Activated T-helper 17 cell treated with anti-CD3 and anti-CD28 coated beads, Interleukin-2, amount 50 U/mL, for 72 hours (primary cell): ENCODE measurements at places on chromosomes 3 and 15.

DNA sequence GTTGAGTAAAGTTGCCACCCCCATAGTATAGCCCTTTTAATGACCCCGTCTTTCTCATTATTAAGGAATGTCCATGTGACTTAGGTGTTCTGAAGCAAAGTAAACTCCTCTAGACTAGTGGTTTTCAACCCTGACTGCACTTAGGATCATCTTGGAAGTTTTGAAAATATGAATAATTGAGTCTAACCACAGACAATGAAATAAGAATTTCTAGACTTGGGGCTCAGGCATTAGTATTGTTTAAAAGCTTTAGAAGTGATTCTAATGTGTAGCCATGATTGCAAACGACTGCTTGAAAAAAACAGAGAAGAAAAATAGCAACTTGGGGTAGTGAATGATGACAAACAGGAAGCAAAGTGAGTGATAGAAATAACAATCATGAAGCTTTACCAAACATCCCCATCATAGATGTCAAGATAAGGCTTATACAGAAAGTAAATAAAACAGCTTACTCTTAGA is 35.0 kb downstream of the ALCAM start:
- H3K27ac ChIP-seq = no peak overlapping the region
- no peaks in the 10 kb centered on the region for H3K4me1 ChIP-seq
- H3K27me3 ChIP-seq = no peaks in the 10 kb centered on the region
- peaks cover 6% of the 10 kb centered on the region for H3K36me3 ChIP-seq
- H3K4me3 ChIP-seq = no peak overlapping the region
- no peak for ATAC-seq

DNA sequence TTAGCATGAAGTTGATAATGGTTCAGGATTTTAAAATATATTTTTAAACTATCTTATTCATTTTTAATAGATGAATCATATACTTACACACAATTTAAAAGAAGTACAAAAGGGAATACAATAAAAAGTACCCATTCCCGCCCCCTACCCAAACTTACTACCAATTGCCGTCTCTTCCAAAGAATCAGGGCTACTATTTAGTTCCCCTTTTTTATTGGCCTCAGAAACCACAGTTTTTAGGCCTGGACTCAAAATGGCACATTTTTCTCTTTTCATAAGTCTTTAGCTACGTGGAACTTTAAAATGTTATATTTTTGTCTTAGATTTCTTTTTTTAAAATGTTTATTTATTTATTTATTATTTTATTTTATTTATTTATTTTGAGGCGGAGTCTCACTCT is 18.0 kb downstream of the LRRK1 start:
- H3K27ac ChIP-seq = no peak overlapping the region
- H3K4me3 ChIP-seq = no peak overlapping the region
- H3K27me3 ChIP-seq = peaks cover 4% of the 10 kb centered on the region
- H3K36me3 ChIP-seq = no peaks in the 10 kb centered on the region
- no peak for ATAC-seq

- no peaks in the 10 kb centered on the region for H3K4me1 ChIP-seq
- no peaks in the 10 kb centered on the region for H3K36me3 ChIP-seq
- no peak for ATAC-seq
- peaks cover 3% of the 10 kb centered on the region for H3K27me3 ChIP-seq
- no peak overlapping the region for H3K27ac ChIP-seq
These were observed 64.4 kb upstream of the FLNB start for GRCh38 chr3:57943525-57944495.

- H3K36me3 ChIP-seq = no peaks in the 10 kb centered on the region
- H3K27me3 ChIP-seq = peaks cover 8% of the 10 kb centered on the region
- H3K27ac ChIP-seq = no peak overlapping the region
- no peaks in the 10 kb centered on the region for H3K4me1 ChIP-seq
These were observed 6.3 kb downstream of the TM4SF1 start for GRCh38 chr3:149371001-149371722.

- no peak overlapping the region for H3K4me3 ChIP-seq
- H3K27ac ChIP-seq = no peak overlapping the region
- no peaks in the 10 kb centered on the region for H3K36me3 ChIP-seq
- ATAC-seq = no peak
- peaks cover 10% of the 10 kb centered on the region for H3K27me3 ChIP-seq
These were observed 152.5 kb downstream of the LRRK1 start for GRCh38 chr15:101071651-101072050.

GRCh38 chr15:34038871-34039789 is at the start of gene AVEN:
AVEN (minus strand) TSS chr15:34039204; CDS start chr15:34039046, 158 bp downstream.
- peak within 1 kb of the TSS; percentile 90 for H3K4me3 ChIP-seq
- H3K27ac ChIP-seq = peak within 1 kb of the TSS; percentile 91
- peak; percentile 77 for ATAC-seq
- H3K27me3 ChIP-seq = no peaks in the 10 kb centered on the region
- H3K36me3 ChIP-seq = no peaks in the 10 kb centered on the region

DNA sequence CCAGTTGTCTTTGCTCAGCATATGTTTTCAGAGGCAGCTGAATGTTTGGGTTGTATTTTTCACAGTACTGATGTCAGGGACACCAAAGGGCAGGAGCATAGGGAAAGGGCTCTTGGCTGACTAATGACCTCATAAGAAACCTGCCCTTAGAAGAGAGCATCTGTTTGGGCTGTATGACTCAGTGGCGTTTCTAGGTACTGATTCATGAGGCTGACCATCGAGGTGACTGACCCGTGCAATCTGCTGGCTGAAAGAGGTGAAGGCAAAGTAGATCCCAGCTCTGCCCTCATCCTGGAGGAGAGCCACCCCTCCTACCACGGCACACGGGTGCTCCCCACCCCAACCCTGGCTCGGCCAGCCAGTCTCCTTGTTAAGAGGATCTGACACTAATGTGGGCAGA is 8.3 kb downstream of the LMCD1 start:
- no peak overlapping the region for H3K27ac ChIP-seq
- no peaks in the 10 kb centered on the region for H3K36me3 ChIP-seq
- H3K4me3 ChIP-seq = no peak overlapping the region
- peaks cover 14% of the 10 kb centered on the region for H3K27me3 ChIP-seq
- ATAC-seq = peak; percentile 19
- H3K4me1 ChIP-seq = no peaks in the 10 kb centered on the region

DNA sequence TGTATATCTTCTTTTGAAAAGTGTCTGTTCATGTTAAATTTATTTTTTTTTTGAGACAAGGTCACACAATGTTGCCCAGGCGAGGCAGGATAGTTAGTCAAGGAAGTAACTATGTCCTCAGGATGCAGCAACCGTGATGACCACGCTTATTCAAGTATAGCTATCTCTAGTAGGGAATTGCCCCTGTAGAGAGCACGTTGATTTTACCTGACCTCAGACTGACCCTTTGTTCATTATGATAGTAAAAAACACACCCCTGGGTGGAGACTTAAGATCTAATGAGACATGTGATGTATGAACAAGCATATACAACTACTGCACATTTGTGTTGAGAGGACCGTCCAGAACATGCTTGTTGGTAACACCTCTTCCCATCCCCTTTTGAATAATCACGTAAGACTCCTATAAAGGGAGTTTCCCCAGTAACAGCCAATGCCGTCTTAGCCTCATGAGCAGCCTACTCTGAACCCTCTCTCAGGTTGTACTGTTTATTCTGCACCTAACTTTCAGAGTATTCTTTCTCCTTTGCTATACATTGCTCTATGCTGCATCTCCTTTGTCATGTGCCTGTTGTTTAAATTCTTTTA is 32.9 kb downstream of the ZNF621 start:
- H3K36me3 ChIP-seq = no peaks in the 10 kb centered on the region
- peak; percentile 23 for ATAC-seq
- H3K4me3 ChIP-seq = no peak overlapping the region
- H3K4me1 ChIP-seq = peaks cover 4% of the 10 kb centered on the region

DNA sequence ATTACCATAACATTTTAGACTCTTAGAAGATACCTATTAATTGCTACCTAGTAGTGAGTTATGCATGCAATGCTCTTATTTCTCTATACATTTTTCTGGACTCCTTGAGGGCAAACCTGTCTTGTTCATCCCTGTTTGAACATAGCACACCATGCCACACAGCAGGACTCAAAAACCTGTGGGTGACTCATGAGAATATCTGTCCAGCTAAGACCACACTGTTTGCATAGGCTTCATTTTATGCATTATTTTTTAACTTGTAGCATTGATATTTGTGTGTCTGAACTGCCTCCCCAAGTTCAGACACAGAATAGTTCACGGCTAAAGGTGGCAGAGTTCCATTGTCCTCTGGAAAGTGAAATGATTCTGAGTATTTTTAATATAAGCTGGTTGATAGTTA is 1.8 kb downstream of the LMCD1 start:
- peaks cover 7% of the 10 kb centered on the region for H3K4me1 ChIP-seq
- peak overlapping the region; percentile 53 for H3K4me3 ChIP-seq
- no peaks in the 10 kb centered on the region for H3K36me3 ChIP-seq
- H3K27me3 ChIP-seq = peaks cover under 1% of the 10 kb centered on the region

DNA sequence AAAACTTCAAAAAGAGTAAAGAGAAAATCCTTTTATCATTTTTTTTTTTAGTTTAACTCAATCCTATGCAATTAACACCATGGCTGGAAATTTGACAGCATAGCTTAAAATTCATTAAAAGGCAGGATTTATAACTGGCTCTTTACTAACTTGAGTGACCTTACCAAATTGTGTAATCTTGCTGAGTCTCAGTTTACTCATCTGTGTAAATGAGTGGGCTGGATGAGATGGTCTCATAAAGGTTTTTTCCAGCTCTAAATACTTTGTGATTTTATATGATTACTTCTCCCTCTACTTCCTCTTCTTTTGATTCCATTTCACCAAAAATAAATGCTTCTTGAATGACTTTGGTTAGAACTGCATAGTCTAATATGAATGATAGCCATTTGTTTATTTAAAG is 234.9 kb upstream of the SATB1 start:
- ATAC-seq = peak; percentile 59
- no peak overlapping the region for H3K27ac ChIP-seq
- no peaks in the 10 kb centered on the region for H3K27me3 ChIP-seq
- no peaks in the 10 kb centered on the region for H3K36me3 ChIP-seq
- H3K4me1 ChIP-seq = peaks cover 30% of the 10 kb centered on the region

DNA sequence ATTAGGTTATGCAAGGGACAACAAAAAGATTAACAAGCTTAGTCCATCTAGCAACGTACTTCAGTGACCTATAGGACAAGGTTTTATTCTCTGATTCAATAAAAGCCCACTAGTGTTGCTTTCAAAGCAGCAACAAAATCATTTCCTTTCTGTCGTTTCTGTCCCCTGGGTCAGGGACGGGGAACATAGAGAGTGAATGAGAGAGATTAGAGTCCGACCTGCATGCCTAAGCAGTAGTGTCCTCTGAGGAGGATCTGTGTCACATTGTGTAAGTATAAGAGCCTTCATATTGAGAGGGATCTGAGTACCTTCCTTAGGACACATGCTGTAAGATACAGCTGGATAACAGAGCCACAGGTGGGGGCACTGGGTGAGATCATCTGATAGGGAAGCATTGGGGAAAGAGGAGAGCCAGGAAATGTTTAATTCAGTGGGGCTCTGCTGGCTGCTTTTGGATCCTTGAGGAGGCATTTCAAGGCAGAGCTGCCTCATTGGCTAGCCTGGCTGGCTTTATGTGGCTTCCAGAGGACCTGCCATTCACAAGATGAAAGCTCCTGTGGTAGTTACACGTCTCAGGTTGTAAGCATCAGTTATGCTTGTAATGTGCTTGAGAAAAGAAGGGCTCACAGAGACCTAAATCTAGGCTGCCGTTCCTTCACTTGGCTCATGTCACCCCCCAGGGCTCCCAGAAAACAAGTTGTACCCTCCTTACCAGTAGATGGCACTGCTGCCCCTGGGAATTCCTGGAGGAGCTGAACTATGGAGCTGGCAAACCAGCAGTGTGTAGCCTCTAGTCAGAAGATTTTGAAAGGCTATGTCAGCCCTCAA is 2.7 kb downstream of the TMEM108 start:
- H3K4me1 ChIP-seq = no peaks in the 10 kb centered on the region
- no peak overlapping the region for H3K27ac ChIP-seq
- no peaks in the 10 kb centered on the region for H3K36me3 ChIP-seq
- ATAC-seq = peak; percentile 43
- peaks cover 30% of the 10 kb centered on the region for H3K27me3 ChIP-seq

DNA sequence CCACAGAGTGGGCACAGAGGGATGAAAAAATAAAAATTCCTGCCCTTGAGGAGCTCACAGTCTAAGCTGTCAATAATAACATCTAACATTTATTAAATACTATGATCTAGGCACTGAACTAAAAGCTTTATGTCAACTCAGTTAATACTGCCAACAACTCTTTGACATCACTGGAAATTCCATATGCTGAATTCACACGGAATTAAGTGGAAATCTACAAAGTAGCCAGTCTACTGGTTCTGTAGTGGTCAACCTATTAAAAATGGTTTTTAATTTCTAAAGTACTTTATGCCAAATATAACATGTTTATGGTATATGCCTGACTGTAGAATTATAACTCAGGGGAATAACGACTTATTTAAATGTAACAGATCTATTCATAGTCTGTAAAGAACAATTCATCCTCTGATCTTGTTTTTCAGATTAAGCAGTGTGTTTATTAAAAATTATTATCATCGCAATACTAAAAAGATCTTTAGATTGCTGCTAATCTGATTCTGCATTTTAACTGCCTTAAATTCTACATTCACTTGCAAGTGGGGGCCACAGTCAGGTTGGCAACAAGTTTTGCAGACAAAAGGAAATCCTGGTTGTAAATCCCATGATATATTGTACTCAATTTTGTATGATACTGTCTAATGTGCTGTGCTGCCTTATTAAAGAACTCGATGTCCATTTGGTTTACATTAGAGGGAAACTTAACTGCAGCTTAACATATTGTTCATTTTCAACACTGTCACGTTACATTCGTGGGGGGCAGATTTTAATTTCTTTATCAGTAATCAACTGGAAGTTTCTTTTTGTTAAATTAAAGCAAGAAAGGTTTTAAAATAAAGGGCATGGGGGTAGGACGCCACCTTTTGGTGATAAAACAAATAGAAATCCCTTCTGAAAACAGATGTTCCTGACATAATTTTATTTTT is 2.6 kb upstream of the FOXP1 start:
- H3K27ac ChIP-seq = no peak overlapping the region
- H3K4me3 ChIP-seq = peak overlapping the region; percentile 94
- peaks cover 29% of the 10 kb centered on the region for H3K36me3 ChIP-seq
- ATAC-seq = no peak
- no peaks in the 10 kb centered on the region for H3K27me3 ChIP-seq
- H3K4me1 ChIP-seq = peaks cover 19% of the 10 kb centered on the region

GRCh38 chr3:161274691-161275298 is 53.7 kb downstream of the NMD3 start:
- no peaks in the 10 kb centered on the region for H3K4me1 ChIP-seq
- H3K36me3 ChIP-seq = peaks cover 7% of the 10 kb centered on the region
- no peak overlapping the region for H3K4me3 ChIP-seq

DNA sequence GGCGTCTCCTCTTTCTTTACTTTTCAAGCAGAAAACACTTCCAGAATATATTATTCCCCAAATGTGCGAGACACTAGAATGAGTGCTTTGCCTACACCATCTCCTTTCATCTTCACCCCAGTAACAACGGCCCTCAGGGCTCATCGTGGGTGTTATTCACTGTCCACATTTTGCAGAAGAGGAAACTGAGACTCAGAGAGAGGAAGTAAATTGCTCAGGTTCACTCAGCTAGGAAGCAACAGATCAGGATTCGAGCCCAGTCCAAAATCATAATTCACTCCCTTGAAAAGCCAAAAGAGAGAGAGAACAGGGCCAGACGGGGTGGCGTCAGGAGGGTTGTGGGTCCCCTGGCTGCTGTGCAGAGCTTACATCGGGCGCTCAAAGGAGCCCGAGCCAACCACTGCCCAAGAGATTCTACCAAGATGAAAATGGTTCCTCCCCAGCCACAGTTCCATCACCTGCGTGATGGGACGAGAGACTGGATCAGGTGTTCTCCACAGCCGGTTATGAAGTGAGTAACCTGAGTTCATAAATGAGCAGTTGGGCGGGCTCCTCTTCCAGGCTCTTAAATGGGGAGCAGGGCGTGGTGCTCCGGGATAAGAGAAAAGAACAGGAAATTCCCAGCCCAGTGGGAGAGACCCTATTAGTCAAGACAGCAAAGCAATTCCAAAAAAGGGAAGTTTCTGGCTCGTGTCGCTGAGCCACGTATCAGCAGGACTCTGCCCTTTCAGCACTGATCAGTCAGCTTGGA is 48.6 kb upstream of the FLNB start:
- no peak overlapping the region for H3K4me3 ChIP-seq
- no peak overlapping the region for H3K27ac ChIP-seq
- no peaks in the 10 kb centered on the region for H3K36me3 ChIP-seq
- no peaks in the 10 kb centered on the region for H3K27me3 ChIP-seq
